Ascending aorta (tissue), 2 donors: ENCODE measurements at places on chromosomes 11 and 22.

GRCh38 chr22:19509191-19509590 is 15.0 kb downstream of the CLDN5 start:
- no peak for DNase-seq
- H3K27ac ChIP-seq: no peak overlapping the region
- no peaks in the 10 kb centered on the region for H3K36me3 ChIP-seq
- no peaks in the 10 kb centered on the region for H3K4me1 ChIP-seq
- no peaks in the 10 kb centered on the region for H3K27me3 ChIP-seq
- no peak overlapping the region for H3K4me3 ChIP-seq

DNA sequence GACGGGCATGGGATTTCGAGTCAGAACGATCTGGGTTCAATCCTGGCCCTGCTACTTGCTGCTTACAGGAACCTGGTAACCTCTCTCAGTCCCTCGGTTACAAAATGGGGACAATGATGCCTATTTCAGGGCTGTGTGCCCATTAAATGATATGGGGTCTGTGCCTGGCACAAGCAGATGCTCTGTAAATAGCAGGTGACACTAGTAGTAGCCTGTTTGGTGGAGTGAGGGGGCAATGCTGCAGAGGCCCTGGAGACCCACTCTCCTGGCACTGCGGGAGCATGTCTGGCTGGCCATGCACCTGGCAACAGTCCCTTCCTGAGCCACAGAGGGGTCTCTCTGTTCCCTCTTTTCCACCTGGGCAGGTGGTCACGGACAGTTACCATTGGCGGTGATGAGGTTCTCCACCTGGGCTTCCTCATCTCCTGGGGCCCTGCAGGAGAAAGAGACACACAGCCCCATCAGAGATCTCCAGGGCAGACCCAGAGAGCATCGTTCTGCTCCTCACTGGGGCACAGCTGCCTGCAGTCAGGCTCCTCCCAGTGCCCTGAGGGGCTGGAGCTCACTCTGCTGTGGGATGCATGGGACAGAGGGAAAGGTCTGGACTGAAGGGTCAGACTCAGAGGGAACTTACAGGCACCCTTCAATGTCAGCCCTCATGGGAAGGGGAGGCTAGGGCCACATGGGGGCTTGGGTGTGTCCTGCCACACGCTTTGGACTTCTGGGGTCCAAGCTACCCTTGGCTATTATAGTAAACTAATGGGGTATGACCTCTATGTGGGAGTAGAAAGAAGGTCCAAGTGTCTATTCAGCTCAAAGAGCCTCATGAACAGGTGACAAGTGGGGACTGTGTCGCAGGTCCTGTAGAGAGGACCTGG is 15.6 kb upstream of the FXYD2 start:
- H3K36me3 ChIP-seq: no peaks in the 10 kb centered on the region
- no peak overlapping the region for H3K4me3 ChIP-seq
- no peak overlapping the region for H3K27ac ChIP-seq
- no peak for DNase-seq

DNA sequence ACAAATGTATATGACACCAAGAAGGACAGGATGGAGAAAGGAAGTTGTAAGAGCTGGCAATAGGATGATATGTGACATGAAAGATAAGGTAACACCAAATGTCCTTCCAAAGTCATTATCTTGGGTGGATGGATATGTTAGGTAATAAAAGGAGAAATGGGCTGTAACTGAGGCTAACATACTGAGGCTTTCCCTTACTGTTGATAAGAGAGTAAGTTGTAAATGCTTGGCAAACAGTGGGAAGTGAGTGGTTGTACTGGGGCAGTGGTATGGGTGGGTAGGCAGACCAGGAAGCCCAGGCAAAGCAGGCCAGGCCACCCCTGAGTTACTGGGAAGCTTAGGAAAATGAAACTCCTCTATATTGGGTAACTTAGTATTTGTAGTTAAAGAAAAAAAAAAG is 73.7 kb downstream of the ARHGAP42 start:
- H3K36me3 ChIP-seq: no peaks in the 10 kb centered on the region
- H3K27me3 ChIP-seq: no peaks in the 10 kb centered on the region
- no peak overlapping the region for H3K4me3 ChIP-seq
- no peak for DNase-seq
- no peak overlapping the region for H3K27ac ChIP-seq

GRCh38 chr11:121572571-121573059 is 119.8 kb upstream of the SORL1-AS1 start:
- no peak overlapping the region for H3K4me3 ChIP-seq
- no peak for DNase-seq
- peaks cover under 1% of the 10 kb centered on the region for H3K36me3 ChIP-seq
- H3K27me3 ChIP-seq: no peaks in the 10 kb centered on the region

- peaks cover 29% of the 10 kb centered on the region for H3K36me3 ChIP-seq
- DNase-seq: peak; percentile 68
- peak overlapping the region; percentile 40 for H3K4me3 ChIP-seq
- H3K27ac ChIP-seq: peak overlapping the region; percentile 99
- H3K4me1 ChIP-seq: peaks cover 79% of the 10 kb centered on the region
Observed at GRCh38 chr22:36328635-36329253, 59.0 kb downstream of the MYH9 start.

GRCh38 chr22:43901976-43902643 is 10.3 kb upstream of the PNPLA5 start:
- no peak overlapping the region for H3K4me3 ChIP-seq
- H3K27me3 ChIP-seq: no peaks in the 10 kb centered on the region
- no peaks in the 10 kb centered on the region for H3K4me1 ChIP-seq
- no peak overlapping the region for H3K27ac ChIP-seq
- no peak for DNase-seq

- H3K4me1 ChIP-seq: no peaks in the 10 kb centered on the region
- H3K36me3 ChIP-seq: no peaks in the 10 kb centered on the region
- no peak overlapping the region for H3K4me3 ChIP-seq
- no peak for DNase-seq
- H3K27me3 ChIP-seq: no peaks in the 10 kb centered on the region
Observed at GRCh38 chr11:93113824-93114223, 84.0 kb downstream of the SLC36A4 start.

GRCh38 chr11:126310200-126310991 is 6.5 kb downstream of the DCPS start:
- H3K4me1 ChIP-seq: no peaks in the 10 kb centered on the region
- H3K27me3 ChIP-seq: no peaks in the 10 kb centered on the region
- no peak overlapping the region for H3K4me3 ChIP-seq
- H3K27ac ChIP-seq: no peak overlapping the region

- no peaks in the 10 kb centered on the region for H3K4me1 ChIP-seq
- H3K36me3 ChIP-seq: no peaks in the 10 kb centered on the region
- no peaks in the 10 kb centered on the region for H3K27me3 ChIP-seq
- no peak for DNase-seq
- no peak overlapping the region for H3K27ac ChIP-seq
- H3K4me3 ChIP-seq: no peak overlapping the region
Observed at GRCh38 chr22:29190051-29190450, 15.6 kb upstream of the EMID1 start.

GRCh38 chr11:64720167-64720566 is 2.8 kb downstream of the NRXN2 start:
- H3K4me1 ChIP-seq: no peaks in the 10 kb centered on the region
- H3K4me3 ChIP-seq: no peak overlapping the region
- DNase-seq: no peak

DNA sequence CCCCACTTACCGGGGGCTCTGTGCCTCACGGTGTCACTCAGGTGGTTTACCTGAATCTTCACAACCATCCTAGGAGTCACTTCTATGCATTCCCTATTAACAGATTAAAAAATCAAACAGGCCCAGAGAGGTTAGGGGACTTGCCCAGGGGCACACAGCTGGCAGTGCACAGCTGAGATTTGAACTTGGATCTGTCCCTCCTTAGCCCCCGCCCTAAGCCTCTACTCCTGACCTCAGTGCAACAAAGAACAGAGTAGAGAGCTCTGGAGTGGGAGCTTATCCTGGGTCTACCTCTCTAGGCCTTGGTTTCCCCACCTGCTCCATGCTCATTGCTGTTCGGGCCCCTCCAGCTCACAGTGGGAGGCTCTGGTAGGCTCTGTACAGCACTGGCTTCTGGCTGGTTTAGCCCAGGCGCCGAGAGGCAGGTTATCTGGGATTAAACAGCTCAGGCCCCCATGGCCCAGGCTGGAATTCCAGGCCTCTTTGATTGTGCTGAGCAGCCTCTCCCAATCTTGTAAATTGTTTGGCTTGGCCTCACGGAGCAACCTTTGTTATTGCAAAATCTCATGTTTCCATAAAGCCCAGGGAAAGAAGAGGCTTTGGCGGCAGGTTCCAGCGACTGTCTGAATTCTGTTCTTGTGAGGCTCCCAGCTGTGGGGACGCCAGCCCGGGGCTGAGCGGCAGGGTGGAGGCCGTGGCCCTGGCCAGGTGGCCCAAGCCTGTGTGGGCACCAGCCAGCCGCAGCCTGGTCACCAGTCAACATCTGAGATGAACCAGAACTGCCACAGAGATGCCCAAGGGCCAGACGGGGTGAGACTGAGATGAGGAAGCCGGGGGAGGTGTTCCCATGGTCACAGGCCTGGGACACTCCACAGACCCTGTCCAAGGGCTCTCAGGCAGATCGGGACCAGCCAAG is 28.9 kb upstream of the SHISAL1 start:
- DNase-seq: no peak
- H3K36me3 ChIP-seq: no peaks in the 10 kb centered on the region
- H3K4me1 ChIP-seq: peaks cover 30% of the 10 kb centered on the region
- no peaks in the 10 kb centered on the region for H3K27me3 ChIP-seq
